Stimulated activated CD4-positive, alpha-beta T cell treated with anti-CD3 and anti-CD28 coated beads, Interleukin-12 subunit alpha, Interleukin-12 subunit beta, amount 100 ng/mL, for 48 hours (primary cell): ENCODE measurements at places on chromosomes 1 and 21.

- DNase-seq: no peak
Measured at GRCh38 chr1:101220906-101221305, 15.9 kb upstream of the S1PR1 start.

- DNase-seq: no peak
Measured at GRCh38 chr1:197937892-197938291, 20.7 kb downstream of the LHX9 start.

- no peak for DNase-seq
Measured at GRCh38 chr1:151282883-151283725, 1.0 kb downstream of the ZNF687 start.

- DNase-seq: no peak
Measured at GRCh38 chr1:81264976-81265375, 535.8 kb upstream of the ADGRL2 start.

GRCh38 chr1:231359113-231359512 lies 21.0 kb downstream of the SPRTN start:
- DNase-seq: no peak

GRCh38 chr1:211705467-211706091 lies 30.2 kb upstream of the NEK2 start:
- DNase-seq: no peak

DNA sequence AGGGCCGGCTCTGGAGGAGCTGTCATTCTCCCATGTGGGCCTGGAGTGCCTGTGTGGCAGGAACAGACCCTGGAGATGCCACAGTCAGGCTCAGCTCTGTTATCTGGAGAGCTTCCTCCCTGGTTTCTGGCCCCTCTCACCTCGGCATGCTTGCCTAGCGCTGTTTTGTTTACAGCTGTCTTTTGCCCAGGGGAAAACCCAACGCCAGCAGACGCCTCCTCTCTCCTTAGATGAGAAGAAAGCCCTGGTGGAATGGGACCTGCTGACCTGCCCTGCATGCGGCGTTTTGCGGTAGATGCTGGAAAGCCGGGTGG lies 104.9 kb downstream of the CRYAA start:
- DNase-seq: no peak

- no peak for DNase-seq
Measured at GRCh38 chr1:239711768-239712167, 325.4 kb downstream of the CHRM3 start.

- DNase-seq: no peak
Measured at GRCh38 chr1:206708882-206709281, 24.2 kb downstream of the MAPKAPK2 start.

DNA sequence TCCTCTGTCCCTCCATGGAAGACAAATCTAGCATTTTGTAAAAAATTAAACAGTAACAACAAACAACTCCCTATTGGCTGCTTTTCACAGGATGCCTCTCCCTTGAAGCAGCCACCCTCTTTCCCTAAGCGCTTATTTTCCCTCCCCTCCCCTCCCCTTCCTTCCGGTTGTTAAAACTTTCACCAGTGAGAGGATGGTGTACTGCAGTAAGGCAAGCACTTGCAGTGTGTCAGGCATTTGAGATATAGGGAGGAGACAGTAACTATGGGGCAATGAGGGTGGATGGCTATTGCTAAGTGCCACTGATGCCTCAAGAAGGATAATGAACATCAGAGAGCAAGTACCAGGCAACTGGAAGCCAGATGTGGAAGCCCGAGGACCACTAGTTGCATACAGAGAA lies 19.1 kb upstream of the KIAA1614 start:
- DNase-seq: no peak

DNA sequence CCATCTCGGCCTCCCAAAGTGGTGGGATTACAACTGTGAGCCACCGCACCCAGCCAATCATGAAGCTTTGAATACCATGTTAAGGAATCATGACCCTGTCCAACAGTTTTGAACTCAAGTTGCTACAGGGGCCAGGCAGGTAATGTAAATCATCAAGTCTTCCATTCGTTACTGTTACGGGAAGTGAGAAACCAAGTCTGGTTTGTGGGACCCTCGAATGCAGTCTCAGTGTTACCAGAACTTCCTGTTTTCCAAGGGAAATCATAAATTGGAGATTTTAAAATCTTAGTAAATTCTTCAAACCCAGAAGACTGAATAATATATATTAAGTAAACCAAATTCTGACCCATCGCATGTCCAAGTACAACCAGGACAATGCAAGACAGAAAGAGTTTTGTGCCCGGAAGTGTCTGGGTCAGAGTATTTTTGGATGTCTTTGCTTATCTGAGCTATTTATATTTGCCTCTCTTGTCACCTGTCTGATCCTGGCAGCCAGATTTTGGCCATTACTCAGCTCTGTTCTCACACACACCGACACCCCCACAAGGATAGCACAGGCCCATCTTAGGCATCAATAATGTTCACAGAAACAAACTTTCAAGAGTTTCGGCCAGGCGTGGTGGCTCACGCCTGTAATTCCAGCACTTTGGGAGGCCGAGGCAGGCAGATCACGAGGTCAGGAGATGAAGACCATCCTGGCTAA lies 8.8 kb downstream of the ATP5IF1 start:
- no peak for DNase-seq

GRCh38 chr1:203673550-203674411 lies 47.1 kb downstream of the ATP2B4 start:
- peak; percentile 42 for DNase-seq
